ENCODE measurements at places on chromosomes 7 and 10.

GRCh38 chr7:96052860-96053470, 268.9 kb downstream of the SLC25A13 start:
- DNase-seq, result peak; percentile 30

DNA sequence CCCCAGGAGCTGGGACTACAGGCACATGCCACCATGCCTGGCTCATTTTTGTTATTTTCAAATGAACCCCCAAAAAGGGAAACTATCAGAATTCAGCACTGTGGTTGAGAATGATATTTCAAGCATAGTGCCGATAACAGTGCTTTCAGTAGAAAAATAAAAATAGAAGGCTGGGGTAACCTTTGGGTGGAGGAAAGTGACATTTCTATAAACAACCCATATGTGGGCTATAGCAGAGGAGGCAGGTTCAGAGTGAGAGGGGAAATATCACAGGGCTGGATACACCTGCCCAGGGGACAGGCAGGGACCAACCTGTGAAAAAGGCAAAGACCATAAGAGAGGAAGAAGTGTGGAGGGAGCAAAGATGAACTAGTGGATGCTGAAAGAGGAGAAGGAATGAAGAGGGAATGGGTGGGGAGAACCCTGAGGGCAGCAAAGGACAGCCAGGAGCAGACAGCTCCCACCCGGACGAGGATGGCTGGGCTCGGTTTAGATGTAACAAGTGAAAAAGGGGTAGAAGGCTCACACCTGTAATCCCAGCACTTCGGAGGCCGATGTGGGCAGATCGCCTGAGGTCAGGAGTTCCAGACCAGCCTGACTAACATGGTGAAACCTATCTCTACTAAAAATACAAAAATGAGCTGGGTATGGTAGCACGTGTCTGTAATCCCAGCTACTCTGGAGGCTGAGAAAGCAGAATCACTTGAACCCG, 56.5 kb downstream of the MAP3K8 start:
- no peak for DNase-seq

- DNase-seq, result no peak
Observed at GRCh38 chr7:117907049-117907640, 33.9 kb upstream of the CTTNBP2 start.

DNA sequence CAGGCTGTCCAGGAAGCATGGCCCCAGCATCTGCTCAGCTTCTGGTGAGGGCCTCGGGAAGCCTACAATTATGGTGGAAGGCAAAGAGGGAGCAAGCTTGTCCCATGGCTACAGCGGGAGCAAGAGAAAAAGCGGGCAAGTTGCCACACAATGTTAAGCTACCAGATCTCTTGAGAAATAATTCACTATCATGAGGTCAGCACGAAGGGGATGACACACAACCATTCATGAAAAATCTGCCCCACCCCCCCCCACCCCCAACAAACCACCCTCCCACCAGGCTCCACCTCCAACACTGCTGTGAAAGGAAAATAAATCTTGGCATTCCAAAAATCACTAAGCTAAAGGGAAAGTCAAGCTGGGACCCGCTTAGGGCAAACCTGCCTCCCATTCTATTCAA, 545.8 kb upstream of the NRP1 start:
- no peak for DNase-seq

DNA sequence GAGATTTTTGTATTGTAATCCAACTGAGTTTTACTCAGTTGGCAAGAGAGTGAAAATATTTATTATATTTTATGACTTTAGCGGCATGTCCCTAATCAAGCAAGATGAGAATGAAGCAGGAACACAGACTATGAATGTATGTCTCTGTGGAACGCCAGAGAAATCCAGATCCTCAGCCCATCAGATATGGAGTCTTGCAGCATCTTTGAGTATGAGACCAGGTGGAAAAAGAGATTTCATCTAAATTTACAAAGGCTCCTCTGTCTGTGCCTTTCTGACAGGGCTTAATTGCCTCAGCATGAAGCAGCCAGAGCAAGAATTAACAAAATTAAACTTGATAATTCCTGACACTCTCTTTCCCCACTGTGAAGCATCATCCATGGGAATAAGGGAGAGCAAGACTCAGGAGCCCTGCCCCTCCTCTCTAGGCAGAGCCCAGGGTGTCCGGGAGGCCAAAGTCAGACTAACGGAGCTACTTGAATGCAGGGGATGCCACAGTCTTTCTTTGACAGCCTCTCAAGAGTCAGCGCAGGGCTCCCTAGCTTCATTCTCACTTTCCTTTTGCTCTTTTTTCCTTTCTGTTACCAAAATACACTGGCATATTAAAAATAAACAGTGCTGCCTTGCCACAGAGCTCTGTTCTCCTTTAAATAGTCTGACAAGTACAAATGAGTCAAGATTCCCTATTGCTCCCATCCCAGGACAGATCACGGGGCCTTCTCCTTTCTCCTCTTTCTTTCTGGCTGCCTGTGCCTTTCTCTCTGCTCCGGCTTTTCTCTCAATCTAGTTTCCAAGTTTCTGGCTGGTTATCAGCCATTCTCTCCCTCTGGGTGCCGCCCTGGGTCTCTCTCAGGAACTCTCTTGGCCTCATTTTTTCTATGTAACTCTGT, 132.2 kb upstream of the INHBA start:
- no peak for DNase-seq

DNA sequence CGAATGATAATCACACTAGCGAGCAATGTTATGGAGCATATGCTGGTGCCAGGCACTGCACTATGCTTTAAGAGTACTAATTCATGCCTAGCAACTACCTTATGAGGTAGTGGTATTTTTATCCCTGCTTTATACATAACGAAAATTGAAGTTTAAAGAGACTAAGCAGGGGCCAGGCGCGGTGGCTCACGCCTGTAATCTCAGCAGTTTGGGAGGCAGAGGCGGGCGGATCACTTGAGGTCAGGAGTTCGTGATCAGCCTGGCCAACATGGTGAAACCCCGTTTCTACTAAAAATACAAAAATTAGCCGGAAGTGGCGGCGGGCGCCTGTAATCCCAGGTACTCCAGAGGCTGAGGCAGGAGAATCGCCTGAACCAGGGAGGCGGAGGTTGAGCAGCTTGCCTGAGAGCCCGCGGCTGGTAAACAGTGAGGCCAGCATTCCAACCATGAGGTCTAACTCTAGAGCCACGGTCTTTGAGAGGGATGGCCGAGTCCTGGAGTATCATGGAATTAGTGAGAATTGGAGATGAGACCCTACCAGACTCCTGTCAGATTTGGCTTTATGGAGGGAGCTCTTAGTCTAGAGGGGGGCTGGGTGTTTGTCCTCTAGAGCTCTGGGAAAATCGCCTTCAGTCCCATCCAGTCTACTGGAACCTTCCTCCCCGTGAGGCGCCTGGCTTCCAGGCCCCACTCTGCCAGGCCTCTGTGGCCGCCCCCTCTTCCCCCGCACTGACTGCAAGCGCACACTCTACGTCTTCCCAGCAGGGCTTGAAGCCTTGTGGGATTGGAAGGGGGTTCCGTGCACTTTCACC, 11.6 kb downstream of the TLX1 start:
- DNase-seq, result no peak

DNA sequence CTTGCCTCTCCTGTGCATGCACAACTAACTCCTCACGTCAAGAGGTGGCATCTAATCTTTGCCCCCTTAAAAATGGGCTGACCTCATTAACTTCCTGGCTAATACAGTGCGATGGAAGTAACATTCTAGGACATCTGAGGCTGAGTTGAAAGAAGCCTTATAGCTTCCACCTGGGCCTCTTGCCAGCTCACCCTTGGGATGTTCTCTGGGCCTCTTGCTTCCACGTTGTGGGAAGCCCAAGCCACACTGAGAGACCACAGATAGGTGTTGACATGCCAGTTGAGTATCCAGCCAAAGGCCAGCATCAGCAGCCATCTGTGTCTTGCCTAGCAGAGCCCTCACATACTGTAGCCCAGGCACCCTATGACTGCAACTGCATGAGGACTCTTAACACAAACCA, 60.8 kb upstream of the GDF10 start:
- DNase-seq, result no peak

DNA sequence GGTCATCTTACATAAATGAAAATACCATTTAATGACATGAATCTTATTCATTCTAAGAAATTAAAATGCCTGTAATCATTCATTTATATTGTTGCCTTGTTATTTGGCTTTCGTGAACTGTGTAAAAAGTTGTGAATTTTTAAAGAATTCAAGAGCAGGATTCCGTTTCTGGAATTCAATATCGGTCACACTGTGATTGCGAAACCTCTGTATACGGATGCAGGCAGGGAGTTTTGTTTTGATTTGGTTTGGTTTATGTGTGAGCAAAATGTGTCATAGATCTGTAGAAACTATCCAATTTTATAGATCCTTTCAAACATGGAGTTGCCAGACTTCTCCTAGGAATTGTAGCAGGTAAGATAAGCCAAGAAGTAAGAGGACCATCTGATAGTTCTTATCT, 441.4 kb downstream of the DPP6 start:
- DNase-seq, result no peak

DNA sequence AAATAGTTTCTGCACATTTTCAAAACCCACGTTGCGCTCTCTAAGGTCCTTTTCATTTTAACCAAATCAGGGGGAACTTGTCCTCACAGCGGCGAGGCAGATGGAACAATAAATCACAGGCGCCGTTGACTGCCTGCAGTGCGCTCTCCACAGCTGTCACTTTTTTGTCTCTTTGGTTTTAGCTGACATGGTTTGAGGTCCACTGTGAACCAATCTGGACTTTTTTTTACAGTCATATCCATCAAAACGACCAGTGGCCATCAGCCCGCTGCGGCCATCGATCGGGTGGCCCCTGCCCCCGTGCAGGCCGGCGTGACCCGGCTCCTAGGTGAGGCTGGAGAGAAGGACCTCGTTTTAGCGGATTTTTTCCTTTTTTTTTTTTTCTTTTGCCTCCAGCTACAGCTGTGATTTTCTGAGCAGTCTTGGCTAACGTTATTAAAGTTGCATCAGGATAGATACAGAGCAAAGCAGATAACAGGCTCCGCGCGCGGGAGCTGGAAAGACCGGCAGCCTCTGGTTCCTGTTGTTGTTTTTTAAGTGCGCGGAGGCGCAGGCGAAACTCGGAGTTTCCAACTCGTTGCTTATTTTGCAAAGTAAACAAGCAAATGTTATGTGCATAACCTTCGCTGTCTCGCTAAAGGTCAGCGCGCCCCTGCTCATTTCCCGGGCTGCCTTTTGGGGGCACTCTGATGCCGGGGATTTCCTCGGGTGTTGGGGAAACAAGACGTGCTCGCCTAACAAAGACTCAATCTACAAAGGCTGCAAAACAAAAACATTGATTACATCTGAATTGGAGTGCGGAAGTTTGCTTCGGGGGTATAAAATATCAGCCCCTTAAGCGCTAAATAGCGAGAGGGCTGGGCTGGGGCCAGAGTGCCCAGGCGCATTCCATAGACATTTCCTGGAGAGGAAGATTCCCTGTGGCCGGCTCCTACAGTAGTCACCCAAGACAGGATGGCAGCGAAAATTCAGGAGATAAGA, 414.8 kb upstream of the MKI67 start:
- peak; percentile 31 for DNase-seq

DNA sequence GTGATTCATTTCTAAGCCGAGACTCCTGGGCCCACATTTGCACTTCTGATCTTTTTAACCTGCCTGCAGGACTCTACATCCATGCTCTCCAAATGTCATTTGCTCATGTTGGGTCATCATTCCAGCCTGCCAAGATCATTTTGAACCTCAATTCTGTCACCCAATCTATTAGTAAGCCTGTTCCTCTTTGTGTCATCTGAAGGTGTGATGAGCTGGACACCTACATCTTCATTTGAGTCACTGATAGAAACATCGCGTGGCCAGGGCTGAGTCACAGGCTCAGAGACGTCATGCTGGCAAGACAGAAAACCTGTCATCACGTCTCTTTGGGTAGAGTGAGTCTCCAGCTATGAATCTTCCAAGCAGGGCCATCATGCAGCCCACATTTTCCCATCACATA, 65.3 kb upstream of the SLF2 start:
- DNase-seq, result no peak

- peak; percentile 69 for DNase-seq
Observed at GRCh38 chr10:131126321-131127137, 185.0 kb downstream of the TCERG1L start.

DNA sequence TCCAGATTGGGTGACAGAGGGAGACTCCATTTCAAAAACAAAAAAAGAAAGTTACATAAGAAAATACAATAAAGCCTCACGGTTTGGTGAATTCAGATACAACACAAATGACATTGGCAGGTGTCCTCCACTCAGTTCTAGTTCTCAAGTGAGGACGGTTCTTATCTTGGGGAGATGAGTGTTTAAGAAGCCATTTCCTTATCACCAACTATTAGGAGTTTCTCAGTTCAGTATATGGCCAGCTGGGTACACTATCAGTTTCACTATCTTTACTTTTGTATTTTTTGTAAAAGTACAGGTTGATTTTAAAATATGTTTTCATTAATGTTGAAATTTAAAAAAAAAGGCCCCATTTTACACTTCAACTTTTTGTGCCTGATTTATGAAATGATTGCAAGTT, 36.6 kb upstream of the NEBL start:
- no peak for DNase-seq

GRCh38 chr7:32244806-32245345, 174.7 kb upstream of the PDE1C start:
- DNase-seq, result no peak

GRCh38 chr10:22218448-22218847, 633 bp upstream of the EBLN1 start:
- DNase-seq, result no peak

GRCh38 chr10:27391325-27391724, 112.8 kb upstream of the RAB18 start:
- no peak for DNase-seq

- no peak for DNase-seq
Observed at GRCh38 chr10:33939892-33940291, 605.4 kb upstream of the NRP1 start.

GRCh38 chr10:23325132-23325531, 19.5 kb downstream of the C10orf67 start:
- DNase-seq, result no peak

- no peak for DNase-seq
Observed at GRCh38 chr7:47501406-47501805, 80.5 kb downstream of the TNS3 start.

DNA sequence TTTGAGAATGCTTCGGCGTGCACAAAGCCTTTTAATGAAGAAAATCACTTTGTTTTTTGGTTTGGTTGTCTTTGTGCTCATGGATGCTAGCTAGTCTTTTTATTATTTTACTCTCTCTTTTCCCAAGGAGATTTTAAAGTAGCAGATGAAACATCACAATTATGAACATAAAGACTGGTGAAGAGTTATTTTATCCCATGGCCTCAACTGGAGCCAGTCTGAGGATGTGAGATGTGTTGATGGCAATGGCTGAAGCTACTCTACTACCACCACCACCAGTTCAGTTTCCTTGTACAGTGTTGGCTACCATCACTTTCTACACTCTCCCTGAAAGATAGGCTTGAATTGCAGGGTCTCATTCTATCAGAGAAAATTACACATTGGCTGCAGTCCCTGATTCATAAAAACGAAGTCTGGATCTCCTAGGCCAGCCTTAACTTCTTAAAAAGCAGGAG, 494 bp upstream of the HERC4 start:
- peak; percentile 9 for DNase-seq

GRCh38 chr7:94561841-94562514, 52.4 kb downstream of the CASD1 start:
- DNase-seq, result no peak

Data from DMS79 treated with DMSO at 0.1 percent for 48 hours (cell line).